Fibroblast of skin of back (primary cell): ENCODE measurements at places on chromosomes 2 and 18.

DNA sequence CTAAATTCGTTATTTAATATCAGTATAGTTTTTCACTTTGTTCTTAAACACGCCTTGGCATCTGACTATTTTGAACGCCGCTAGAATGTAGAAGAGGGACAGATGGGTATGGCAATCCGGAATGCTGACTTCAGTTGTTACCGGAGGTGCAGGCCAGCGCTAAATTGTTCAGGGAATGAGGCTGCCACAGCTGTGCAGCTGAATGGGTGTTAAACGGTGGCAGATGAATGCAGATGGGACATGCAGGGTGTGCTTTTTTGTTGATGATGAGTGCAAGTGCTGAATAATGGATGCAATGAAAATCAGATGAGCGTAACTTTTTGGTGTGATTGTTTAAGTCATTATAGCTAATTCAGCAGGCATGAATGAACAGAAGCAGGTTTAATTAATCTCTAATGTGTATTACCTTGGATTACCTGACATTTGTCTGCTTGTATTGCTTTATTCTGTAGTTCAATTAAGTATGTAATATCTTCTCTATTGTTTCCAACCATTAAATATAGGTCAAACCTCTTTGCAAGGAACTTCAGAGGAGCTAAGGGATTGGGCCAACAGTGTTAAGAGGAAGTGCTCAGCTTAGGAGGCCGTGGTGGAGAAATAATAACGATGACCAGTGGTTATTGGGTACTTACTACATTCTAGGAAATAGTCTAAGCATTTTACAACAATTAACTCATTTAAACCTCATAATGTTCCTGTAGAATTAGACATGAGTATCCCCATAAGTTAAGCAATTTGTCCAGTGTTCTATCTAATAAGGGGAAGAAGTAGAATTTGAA lies 11.9 kb upstream of the CREG2 start:
- no peak for DNase-seq

DNA sequence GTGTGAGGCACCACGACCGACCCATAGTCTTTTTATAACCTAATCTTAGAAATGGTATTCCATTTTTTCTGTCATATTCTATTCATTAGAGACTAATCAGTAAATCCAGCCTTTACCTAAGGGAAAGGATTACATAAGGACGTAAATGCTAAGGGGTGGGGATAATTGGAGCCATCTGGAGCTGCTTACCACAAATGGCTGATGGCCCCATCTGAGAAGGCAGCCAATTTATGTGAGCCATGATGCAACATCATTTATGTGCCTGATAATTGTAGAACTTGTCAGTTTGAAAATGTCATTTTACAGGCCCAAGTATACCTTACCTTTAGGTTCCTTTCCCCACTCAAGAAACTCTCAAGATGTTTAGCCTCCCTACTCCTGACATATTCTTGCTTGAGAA lies 44.0 kb downstream of the ARHGEF33 start:
- peak; percentile 64 for DNase-seq

DNA sequence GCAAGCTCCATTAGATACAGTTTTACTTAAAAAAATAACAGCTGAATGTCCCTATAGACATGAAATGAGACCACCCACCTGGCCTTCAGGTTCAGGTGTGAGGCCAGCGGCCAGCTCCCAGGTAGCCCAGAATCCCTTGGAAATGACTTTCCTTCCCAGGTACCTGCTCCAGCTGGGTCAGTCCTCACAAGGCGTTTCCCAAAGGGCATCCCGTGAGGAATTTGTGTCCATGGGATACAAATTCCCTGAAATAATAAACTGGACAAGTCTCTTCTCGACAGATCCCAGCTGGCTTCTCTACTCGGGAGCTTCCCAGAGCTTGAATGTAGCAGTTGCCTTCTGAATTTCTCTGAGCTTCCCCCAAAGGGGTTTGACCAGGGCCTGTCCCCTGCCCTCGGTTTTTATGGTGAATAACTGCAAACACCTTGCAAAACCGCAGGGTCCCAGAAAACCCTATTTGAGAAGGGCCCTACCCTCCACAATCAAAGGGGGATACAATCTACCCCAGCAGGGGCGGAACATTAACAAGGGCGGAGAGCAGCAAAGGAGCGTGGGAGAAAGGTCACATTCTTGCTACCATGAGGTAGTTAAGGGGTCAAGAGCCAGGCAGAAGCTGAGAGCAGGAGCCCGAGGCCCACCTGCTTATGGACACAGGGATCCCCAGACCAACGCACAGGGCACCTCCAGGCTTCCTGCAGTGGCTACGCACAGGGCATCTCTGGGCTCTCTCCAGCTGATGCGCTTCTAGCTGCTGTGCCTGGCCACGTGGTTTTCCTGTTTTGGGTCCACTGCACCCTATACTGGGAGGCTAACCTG lies 107.7 kb downstream of the HDAC4 start:
- no peak for DNase-seq

- no peak for DNase-seq
These were observed 2.0 kb downstream of the ZNF638 start for GRCh38 chr2:71333619-71334018.

DNA sequence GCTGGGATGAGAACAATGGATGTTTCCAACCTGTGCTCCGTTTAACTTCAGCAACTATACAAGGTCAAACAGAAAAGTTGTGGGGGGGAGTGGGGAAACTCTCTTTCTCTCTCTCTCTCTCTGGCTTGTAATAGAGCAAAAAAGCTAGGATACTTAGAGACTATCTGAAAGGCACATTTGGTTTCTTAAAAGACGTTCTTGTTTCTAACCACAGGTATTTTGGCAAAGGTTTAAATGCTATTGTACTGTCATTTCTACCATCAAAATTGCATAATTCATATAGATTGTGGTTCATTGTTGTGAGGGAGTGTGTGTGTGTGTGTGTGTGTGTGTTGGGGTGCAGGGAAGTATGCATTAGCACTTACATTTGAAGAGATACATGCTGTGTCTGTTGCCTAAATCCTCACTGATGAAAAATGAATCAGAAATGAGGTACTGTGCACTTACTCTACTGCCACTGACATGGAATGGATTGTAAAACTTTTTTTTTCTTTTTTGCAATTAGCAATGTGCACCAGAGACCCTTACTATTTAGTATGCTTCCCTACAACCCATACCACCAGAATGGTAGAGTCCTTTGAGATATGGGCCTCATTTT lies 841.0 kb upstream of the PIK3C3 start:
- DNase-seq: no peak
